ENCODE measurements at places on chromosomes 3 and 15.

DNA sequence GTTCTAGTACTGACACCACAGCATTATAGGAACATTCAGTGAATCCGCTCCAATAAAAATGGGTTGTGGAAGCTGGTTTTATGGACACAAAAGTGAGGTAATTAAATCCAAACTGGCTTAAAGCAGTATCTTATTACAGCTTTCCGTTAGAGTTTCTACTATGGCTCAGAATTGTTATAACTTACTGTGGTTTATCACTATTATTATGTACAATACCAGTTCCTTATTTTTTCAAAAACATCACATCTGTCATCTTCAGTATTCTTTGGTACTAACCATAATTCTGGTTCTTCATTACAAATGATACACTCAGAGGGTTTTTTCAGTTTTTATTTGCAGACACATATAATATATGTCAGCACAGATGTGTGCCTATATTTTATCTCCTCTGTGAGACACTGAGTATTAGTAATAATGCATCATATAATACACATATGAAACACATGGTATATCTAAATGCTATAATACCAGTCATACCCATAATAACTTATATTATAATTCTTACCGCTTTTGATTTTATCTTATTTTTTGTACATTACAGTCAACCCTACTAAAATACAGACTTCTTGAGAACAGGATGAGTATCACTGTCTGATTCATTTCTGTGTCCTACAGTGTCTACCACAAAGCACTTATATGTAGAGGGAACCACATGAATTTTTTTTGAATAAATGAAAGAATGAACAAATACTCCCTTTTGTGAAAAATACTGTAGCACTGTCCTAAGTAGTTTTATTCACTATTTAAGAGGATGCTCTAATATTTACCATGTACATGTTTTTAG is 39.0 kb downstream of the CMSS1 start:
- no peak for DNase-seq

GRCh38 chr3:39548282-39548681 is 80.8 kb downstream of the MOBP start:
- no peak for DNase-seq

GRCh38 chr15:101528917-101529299 is 39.4 kb upstream of the PCSK6 start:
- DNase-seq = no peak

DNA sequence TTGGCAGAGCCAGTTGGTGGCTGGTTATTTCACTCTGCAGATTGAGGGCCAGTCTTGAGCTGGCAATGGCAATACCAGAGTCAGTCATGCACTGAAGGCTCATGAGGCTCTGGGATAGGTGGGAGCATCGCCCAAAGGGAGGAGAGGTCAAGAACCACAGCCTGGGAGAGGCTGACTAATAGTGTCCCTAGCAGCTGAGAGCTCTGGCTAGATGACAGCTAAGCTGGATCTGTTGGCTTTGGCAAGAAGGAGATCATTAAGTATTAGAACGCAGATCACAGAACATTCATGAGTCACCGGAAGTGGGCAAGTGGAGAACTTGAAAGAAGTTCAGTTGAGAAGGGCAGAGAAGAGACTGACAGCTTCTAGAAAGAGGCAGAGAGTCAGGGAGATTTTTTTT is 521.1 kb downstream of the NR2F2 start:
- no peak for DNase-seq

DNA sequence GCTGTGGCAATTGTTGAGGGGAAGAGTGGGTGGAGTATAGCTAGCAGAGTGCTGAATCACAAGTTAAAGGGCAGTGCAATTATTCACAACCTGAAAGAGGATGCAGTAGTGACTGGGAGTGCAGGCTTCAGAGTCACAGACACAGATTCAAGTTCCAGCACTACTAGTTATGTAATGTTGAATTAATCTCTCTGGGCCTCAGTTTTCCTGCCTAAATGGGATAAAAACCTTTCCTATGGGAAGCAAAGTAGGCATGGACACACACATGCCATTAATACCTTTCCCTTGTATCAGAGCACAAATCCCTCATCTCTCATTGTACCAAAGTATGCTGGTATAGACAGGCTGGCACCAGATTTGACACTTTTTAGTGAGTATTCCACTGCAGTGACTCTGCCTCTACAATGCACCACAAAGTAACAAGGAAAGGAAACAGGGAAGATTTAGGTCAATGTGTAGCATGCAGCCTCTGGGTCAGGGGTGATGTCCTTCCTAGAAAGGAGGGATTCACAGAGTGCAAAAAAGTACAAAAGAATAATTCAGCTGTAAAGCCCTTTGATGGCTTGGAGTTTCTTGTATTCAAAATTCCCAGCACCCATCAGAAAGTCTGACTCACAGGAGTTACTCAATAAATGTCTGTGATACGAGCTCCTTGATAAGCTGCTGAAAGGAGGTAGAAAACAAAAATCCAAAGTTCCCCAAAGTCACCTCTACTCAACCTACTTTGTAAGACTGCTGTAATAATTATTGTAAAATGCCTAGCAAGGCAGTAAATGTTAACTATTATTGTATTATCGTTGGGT is 507.5 kb upstream of the TGFBR2 start:
- DNase-seq = no peak

DNA sequence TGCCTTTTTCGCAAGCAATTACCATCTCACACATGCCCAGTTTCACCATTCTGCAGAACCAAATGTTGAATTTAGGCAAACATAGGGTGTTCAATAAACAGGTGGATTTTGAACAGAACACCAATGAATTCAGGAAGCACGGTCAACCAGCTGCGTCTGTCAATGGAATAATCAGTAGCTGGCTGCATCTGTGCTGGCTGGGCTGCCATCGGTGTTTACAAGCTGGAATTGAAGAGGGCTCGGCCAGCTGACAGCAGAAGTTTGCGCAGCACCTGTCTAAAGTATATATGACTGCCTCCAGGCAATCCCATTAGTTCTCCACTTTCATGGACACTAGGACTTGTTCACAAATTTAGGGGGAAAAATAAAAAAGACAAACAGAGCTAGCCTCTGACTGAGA is 996.4 kb upstream of the CFAP20DC start:
- DNase-seq = no peak

DNA sequence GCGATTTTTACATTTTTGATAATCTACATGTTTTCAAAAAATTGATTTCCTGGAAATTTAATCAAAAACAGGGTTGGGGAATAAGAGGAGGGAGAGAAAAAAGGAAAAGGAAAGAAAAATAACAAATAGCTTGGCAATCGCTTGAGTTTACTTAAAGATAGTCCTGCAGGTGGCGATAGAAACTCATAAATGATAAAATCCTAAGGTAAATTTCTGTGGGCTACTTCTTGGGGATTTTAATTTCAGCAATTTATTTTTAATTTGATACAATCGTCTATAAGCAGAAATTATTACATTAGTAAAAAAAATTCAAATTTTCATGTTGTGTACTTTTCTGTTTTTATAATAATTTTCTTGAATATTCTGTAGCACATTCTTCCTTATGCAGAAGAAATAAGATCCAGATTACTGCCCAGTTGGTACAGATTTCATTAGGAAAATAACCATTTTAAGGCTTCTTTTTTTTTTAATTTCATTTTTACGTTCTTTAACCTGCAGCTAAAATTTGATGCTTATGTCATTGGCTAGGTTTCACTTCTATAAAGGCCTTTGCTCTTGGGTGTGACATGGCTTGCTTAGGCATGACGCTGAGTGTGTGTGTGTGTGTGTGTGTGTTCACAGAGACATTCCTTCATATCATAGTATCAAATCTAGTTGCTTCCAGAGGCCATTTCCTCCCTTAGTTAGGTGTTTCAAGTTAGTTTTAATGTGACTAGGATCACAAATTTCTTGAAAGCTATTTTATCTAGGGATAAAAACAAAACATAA is 181.8 kb downstream of the MCTP2 start:
- no peak for DNase-seq

GRCh38 chr3:127149621-127150310 is 43.2 kb upstream of the PRR23E start:
- no peak for DNase-seq
